ENCODE measurements at places on chromosomes 7 and 10. TPM values are rescaled to one million over a fixed set of nuclear protein-coding genes. Genes with fewer than 3 reads are reported as not detected.
A peak's percentile ranks its signal among the peaks of the same experiment; 100 is the strongest.

DNA sequence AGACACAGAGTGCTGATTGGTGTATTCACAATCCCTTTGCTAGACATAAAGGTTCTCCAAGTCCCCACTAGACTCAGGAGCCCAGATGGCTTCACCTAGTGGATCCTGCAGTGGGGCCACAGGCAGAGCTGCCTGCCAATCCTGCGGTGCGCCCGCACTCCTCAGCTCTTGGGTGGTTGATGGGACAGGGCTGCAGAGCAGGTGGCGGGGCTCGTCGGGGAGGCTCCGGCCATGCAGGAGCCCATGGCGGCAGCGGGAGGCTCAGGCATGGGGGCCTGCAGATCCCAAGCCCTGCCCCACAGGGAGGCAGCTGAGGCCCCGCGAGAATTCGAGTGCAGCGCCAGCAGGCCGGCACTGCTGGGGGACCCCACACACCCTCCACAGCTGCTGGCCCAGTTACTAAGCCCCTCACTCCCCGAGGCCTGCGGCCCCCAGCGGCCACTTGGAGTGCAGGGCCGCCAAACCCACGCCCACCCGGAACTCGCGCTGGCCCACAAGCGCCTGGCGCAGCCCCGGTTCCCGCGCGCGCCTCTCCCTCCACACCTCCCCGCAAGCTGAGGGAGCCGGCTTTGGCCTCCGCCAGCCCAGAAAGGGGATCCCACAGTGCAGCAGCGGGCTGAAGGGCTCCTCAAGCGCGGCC lies 7.7 kb upstream of the BET1 start:
- H3K27ac ChIP-seq: no peak overlapping the region
- DNase-seq: no peak
- H3K4me3 ChIP-seq: no peak overlapping the region
- no peaks in the 10 kb centered on the region for H3K36me3 ChIP-seq
- no peaks in the 10 kb centered on the region for H3K4me1 ChIP-seq

The EBLN1 gene
- 0.21 TPM for total RNA-seq

The TYSND1 gene
- total RNA-seq: 11.9 TPM

DNA sequence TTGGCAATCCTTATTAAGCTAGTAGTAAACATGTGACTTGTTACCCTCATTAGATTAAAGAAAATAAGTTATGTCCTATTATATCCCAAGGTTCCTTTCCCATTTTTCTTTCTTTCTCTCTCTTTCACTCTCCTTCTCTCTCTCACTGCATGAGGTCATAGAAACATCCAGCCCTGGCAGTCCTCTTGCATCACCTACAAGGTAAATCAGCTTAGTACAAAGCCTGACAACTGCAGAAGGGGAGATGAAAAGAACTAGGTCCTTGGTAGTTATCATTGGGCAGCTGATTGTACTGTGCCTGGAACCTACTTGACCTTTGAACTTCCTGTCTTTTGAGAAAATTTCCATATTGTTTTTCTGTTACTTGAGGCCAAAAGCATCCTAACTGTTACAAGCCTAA lies 307.9 kb upstream of the SP8 start:
- H3K27me3 ChIP-seq: no peaks in the 10 kb centered on the region
- DNase-seq: no peak
- H3K4me3 ChIP-seq: no peak overlapping the region
- H3K36me3 ChIP-seq: no peaks in the 10 kb centered on the region
- no peak overlapping the region for H3K27ac ChIP-seq

DNA sequence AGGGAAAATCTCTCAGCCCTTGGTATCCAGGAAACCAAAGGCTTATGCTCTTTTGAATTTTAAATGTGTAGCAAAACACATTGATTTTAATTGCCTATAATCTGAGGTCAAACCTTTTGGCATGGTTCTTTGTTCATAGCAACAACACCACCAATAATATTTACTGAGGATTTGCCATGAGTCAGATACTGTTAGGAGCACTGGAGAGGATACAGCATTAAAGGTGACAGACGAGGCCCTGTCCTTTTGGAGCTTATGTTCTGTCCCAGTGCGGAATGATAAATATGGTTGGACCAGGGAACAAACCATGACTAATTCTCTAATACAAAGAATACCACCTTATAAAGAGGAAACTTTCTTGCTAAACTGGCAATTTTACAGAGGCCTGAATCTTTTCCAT lies 176.6 kb downstream of the CTNNA3 start:
- no peak for DNase-seq
- H3K36me3 ChIP-seq: no peaks in the 10 kb centered on the region
- H3K4me3 ChIP-seq: no peak overlapping the region
- H3K27me3 ChIP-seq: no peaks in the 10 kb centered on the region
- no peak overlapping the region for H3K27ac ChIP-seq

- DNase-seq: no peak
- H3K36me3 ChIP-seq: no peaks in the 10 kb centered on the region
- H3K4me1 ChIP-seq: no peaks in the 10 kb centered on the region
- no peak overlapping the region for H3K27ac ChIP-seq
- H3K27me3 ChIP-seq: no peaks in the 10 kb centered on the region
Observed at GRCh38 chr7:8514781-8515519, 81.5 kb downstream of the NXPH1 start.

- DNase-seq: no peak
- no peaks in the 10 kb centered on the region for H3K36me3 ChIP-seq
- no peak overlapping the region for H3K4me3 ChIP-seq
- H3K27me3 ChIP-seq: no peaks in the 10 kb centered on the region
- H3K4me1 ChIP-seq: no peaks in the 10 kb centered on the region
Observed at GRCh38 chr10:23927576-23928325, 281.2 kb upstream of the KIAA1217 start.

GRCh38 chr10:30459283-30459682 lies 25.3 kb downstream of the MAP3K8 start:
- no peak overlapping the region for H3K27ac ChIP-seq
- H3K4me3 ChIP-seq: no peak overlapping the region
- H3K4me1 ChIP-seq: peaks cover 7% of the 10 kb centered on the region
- no peaks in the 10 kb centered on the region for H3K27me3 ChIP-seq

DNA sequence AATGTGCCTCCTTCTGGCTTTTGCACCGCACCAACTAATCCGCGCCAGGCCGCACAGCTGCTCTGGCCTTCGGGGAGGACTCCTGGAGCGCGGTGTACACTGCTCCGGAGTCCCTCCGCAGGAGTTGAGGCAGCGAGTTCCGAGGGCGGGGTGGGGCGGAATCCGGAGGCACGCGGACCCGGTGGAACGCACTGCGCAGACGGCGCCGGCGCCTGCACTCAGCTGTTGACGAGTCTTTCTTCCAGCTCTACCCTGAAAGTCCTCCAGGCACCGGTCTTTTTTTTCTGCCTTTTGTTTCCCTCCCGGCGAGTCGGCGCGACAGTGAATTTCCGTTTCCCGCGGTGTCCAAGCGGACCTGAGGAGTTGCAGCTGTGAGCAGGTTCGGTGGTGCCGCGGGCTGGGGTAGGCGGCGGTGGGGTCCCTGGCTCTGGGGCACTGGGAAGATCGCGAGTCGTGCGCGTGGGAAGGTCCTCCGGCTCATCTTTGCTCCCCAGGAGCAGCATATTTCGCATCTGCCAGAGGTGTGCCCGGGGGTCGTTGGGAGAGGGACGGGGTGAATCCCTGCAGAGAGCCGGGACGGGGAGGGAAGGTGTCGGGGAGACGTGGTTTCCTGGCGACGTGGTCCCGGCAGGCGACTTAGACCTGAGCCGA lies 44.1 kb downstream of the SFTPD start:
- no peaks in the 10 kb centered on the region for H3K27me3 ChIP-seq
- peak overlapping the region; percentile 72 for H3K27ac ChIP-seq
- DNase-seq: peak; percentile 59
- H3K4me3 ChIP-seq: peak overlapping the region; percentile 52
- H3K36me3 ChIP-seq: no peaks in the 10 kb centered on the region
- no peaks in the 10 kb centered on the region for H3K4me1 ChIP-seq

The OR2A5 gene
- total RNA-seq: not detected

The SPAG6 gene
- 0.29 TPM for total RNA-seq

The TSPAN12 gene
- total RNA-seq: 18.8 TPM

DNA sequence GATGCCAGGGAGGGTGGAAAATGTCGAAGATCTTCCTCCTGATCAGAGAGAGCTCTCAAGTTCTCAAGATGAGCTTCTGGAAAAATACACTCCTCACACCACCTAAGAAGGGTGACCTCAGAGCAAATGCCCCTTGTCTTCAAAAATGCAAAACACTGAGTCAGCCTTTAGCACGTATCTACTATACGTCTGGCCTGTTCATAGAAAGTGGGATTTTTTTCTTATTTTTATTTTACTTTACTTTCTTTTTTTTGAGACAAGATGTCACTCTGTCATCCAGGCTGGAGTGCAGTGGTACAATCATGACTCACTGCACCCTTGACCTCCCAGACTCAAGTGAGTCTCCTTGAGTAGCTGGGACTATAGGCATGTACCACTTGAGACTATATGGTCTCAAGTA lies 57.1 kb downstream of the AFAP1L2 start:
- H3K4me3 ChIP-seq: no peak overlapping the region
- H3K36me3 ChIP-seq: no peaks in the 10 kb centered on the region
- no peak for DNase-seq

GRCh38 chr10:20648263-20648874 lies 248.7 kb downstream of the NEBL start:
- no peak for DNase-seq
- no peaks in the 10 kb centered on the region for H3K4me1 ChIP-seq
- H3K27me3 ChIP-seq: no peaks in the 10 kb centered on the region
- no peak overlapping the region for H3K4me3 ChIP-seq
- H3K36me3 ChIP-seq: no peaks in the 10 kb centered on the region
